A673 (cell line): ENCODE measurements at places on chromosomes 6 and 20. TPM values are rescaled to one million over a fixed set of nuclear protein-coding genes. Genes with fewer than 3 reads are reported as not detected.

ZBTB46 gene
- total RNA-seq, result 0.96 and 1.1 TPM in 2 replicates

ENPP5 gene
- total RNA-seq, result not detected in 2 replicates

LCA5 gene
- total RNA-seq, result 3.5 and 4.0 TPM in 2 replicates

RBPJL gene
- not detected in 2 replicates for total RNA-seq

RSPH3 gene
- 4.0 and 5.6 TPM in 2 replicates for total RNA-seq
